Motor neuron (in vitro differentiated cells): ENCODE measurements at places on chromosomes 12 and 14. TPM values are rescaled to one million over a fixed set of nuclear protein-coding genes. Genes with fewer than 3 reads are reported as not detected.
A peak's percentile ranks its signal among the peaks of the same experiment; 100 is the strongest.

GRCh38 chr14:61255968-61256367 lies 25.2 kb downstream of the TMEM30B start:
- no peak for ATAC-seq

The ANKS1B gene
- total RNA-seq = 3.2 and 4.4 TPM in 2 replicates

GRCh38 chr12:100794441-100795173 lies at the start of gene ANO4:
ANO4 (plus strand) TSS chr12:100794776; CDS start chr12:100901786, 107,010 bp downstream.
- peak; percentile 84 for ATAC-seq

- ATAC-seq = no peak
Observed at GRCh38 chr12:112238441-112238840, 113.1 kb downstream of the TRAFD1 start.

GRCh38 chr12:89702503-89702902 lies 6.1 kb downstream of the ATP2B1 start:
- ATAC-seq = no peak

The TGM1 gene
- 1.0 and 1.1 TPM in 2 replicates for total RNA-seq

DNA sequence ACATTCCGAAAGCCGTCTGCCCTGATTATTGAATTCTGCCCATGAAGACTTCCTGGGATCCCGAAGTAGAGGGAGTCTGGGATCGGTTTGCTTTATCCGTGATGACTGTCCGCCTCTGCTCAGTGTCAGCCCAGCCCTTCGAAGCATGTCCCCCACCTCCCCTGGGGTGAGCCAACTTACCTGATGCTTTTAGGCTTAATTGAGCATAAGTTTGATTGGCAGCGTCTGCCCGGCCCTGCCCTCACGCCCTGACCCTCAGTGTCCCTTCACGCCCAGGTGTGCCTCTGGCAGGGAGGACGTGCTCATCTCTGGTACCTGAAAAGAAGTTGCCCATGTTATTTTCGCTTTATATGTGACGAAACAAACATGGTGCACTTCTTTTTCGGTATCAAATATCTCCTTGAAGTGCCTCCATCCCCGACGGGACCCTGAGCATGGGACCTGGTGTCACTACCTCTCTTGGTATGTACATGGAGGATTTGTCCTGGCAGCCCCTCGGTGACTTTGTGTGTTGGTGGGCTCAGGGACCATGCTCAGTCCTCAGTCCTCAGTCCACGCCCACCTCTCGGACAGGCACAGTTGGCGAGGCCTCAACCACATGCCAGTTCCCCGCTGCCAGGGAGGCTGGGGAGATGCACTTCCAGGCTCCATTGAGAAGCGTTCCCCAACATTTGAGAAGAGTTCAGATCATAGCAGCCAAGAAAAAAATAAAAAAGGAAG lies 130.1 kb upstream of the RTL1 start:
- no peak for ATAC-seq

DNA sequence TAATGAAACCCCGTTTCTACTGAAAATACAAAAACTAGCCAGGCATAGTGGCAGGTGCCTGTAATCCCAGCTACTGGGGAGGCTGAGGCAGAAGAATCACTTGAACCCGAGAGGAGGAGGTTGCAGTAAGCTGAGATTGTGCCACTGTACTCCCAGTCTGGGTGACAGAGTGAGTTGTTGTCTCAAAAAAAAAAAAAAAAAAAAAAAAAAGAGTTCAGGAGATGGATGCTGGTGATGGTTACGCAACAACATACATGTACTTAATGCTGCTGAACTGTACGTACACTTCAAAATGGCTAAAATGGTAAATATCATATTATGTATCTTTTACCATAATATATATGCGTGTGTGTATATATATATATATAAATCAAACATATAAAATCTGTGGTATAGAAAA lies 29.0 kb downstream of the ACTN1 start:
- ATAC-seq = no peak

GRCh38 chr14:85415015-85415712 lies 114.8 kb upstream of the FLRT2 start:
- ATAC-seq = peak; percentile 100

GRCh38 chr14:88681755-88682494 lies 110.8 kb downstream of the EML5 start:
- no peak for ATAC-seq

The DEPDC4 gene
- 2.9 and 3.6 TPM in 2 replicates for total RNA-seq

The SNW1 gene
- 62.3 and 69.8 TPM in 2 replicates for total RNA-seq

GRCh38 chr12:121241156-121241970 lies 31.4 kb downstream of the P2RX4 start:
- no peak for ATAC-seq

The KRT6B gene
- total RNA-seq = not detected in 2 replicates

DNA sequence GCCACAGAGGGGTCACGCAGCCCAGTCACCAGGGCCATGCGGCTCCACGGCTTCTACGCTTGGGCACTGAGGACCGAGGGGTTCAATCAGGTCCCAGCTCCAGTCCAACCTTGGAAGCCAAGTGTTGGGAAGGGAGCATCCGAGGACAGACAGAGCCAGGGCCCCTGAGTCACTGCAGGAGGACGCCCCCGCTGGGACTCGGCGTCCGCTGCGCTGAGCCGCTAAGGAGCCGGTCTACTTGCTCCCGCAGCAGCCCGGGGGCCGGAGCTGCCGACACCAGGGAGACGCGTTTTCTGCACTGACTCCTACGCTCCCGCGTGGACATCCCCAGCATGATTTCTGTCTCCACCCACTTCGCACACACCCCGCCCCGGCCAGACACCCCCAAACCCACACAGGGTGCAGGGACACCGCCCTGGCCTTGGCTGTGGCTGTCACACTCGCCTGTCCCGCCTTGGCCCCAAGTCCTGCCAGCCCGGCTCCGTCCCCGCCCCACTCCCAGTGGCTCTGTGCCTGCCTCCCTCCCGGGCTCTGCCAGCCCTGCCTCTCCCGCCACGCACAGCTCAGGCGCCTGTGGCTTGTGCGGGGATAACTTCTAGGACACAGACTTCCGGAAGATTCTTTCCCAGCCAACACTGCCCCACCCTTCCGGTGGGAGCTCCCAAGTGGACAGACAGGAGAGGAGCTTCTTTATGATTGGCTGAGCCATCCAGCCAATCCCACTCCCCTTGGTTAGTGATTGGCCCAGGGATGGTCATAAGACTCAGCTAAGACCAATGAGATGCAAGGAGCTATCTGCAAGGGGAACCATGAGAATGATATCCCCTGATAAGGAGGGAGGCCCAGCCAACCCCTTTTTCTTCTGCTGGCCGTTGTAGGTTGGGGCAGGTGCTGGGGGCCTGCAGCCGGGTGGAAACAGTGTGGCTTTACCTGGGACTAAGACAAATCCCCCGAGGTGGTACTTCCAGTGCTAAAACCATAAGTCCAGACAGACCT lies 118.9 kb upstream of the SFSWAP start:
- ATAC-seq = no peak

- ATAC-seq = no peak
Observed at GRCh38 chr12:53967421-53967925, 5.5 kb upstream of the HOXC11 start.

DNA sequence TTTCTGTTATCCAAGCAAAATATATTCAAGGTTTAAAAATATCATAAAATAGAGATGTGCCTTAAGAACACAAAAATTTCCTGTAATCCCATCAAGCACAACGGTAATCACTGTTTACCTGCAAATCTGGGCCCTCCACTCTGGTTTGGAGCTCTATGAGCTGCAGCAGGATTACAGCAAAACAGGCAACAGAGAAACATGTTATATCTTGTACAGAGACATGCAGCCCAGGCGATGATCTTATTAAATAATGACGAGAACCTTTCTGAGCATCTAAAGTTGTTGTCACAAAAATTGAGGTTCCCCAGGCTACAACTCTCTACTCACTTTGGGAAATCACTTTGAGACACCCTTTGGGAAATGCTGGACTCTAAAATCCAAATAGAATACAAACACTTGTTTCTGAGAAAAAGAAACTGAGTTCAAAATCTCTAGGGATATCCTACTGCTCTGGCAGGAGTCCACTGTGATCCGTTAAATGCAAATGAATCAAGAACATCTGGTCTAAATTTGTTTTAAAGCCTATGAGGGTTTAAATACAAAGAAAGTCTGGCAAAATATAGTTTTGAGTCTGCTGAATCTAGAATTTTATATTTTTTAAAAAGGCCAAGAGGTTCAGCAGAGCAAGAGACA lies 36.3 kb downstream of the STON2 start:
- ATAC-seq = peak; percentile 82

The PRH2 gene
- 0.41 TPM in 1 of 2 replicates, not detected in the other for total RNA-seq

The RNF212B gene
- not detected in 2 replicates for total RNA-seq

- ATAC-seq = peak; percentile 33
Observed at GRCh38 chr14:37622231-37622923, 26.9 kb downstream of the TTC6 start.

- peak; percentile 85 for ATAC-seq
Observed at GRCh38 chr12:70890895-70891832, 29.4 kb downstream of the PTPRR start.

DNA sequence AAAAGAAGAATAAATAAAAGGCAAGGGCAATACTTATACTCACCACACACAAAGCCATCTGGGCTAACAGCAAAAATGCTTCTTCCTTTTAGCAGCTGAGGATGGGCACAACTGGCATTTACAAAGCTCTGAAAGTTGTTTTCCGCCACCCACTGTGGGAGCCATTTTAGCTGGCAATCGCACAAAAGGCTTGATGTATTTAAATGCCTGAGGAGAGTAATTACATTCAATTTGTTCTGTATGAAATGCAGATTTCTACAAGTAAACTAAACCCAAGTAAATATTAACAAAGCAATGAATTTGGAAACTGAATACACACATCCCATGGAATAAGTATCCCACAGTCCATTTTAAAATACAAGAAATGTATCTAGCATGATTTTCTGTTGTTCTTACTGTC lies 37.5 kb downstream of the LRIG3 start:
- no peak for ATAC-seq

- ATAC-seq = no peak
Observed at GRCh38 chr14:60508363-60508706, 611 bp upstream of the SIX6 start.

DNA sequence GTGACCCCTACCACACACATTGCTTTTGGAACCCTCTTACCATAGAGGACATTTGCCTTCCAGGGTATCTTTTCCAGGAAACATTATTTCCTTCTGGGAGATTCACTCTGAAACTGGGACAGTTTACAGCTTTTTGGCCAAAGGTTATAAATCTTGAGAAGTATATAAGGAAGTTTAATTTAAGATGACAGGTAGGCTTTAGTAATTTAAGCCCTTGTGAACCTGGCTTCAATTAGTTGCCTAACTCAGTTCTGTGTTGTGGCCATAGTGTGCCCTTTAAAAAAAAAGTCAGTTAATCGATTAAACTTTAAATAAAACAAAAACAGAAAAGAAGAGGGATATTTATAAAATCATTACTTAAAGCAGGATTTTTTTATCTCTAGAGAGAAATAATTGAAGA lies 142.9 kb downstream of the NAV3 start:
- ATAC-seq = no peak

The TEX52 gene
- 0.86 TPM in 1 of 2 replicates, not detected in the other for total RNA-seq

The NEDD8 gene
- 180 and 210 TPM in 2 replicates for total RNA-seq

GRCh38 chr12:12909228-12909994 lies 18.0 kb downstream of the GPRC5A start:
- ATAC-seq = no peak

The KRT3 gene
- 0.93 TPM in 1 of 2 replicates, not detected in the other for total RNA-seq

The TAS2R7 gene
- not detected in 2 replicates for total RNA-seq

The RNASE3 gene
- total RNA-seq = not detected in 2 replicates

The MGAT4C gene
- total RNA-seq = 1.0 and 1.4 TPM in 2 replicates

The CFAP54 gene
- total RNA-seq = 0.85 and 1.1 TPM in 2 replicates

The SLC25A47 gene
- 0.05 TPM in 1 of 2 replicates, not detected in the other for total RNA-seq

- no peak for ATAC-seq
Observed at GRCh38 chr12:6963791-6964413, 6.6 kb downstream of the PHB2 start.

The IFI27L2 gene
- total RNA-seq = 80.5 and 90.1 TPM in 2 replicates

- ATAC-seq = no peak
Observed at GRCh38 chr14:92314182-92314581, 8.8 kb upstream of the SLC24A4 start.

The CIROP gene
- total RNA-seq = 0.22 and 0.35 TPM in 2 replicates

DNA sequence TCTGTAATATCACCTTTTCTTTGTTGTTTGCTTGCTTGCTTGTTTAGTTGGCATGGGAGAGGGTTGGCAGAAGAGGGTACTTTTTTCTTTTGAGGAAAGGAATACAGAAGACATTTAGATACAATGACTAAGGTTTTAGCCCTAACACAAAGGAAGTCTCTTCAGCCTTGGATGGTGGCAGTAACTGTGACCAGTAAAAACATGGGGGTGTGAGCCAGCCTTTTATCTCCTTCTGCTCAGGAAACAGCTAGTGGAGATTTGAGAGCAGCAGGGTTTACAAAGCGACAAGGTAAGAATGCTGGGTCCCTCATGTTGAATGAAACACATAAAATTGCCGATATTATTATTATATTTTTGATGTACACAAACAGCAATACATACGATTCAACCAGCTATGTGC lies 40.4 kb downstream of the SLC8A3 start:
- ATAC-seq = no peak

DNA sequence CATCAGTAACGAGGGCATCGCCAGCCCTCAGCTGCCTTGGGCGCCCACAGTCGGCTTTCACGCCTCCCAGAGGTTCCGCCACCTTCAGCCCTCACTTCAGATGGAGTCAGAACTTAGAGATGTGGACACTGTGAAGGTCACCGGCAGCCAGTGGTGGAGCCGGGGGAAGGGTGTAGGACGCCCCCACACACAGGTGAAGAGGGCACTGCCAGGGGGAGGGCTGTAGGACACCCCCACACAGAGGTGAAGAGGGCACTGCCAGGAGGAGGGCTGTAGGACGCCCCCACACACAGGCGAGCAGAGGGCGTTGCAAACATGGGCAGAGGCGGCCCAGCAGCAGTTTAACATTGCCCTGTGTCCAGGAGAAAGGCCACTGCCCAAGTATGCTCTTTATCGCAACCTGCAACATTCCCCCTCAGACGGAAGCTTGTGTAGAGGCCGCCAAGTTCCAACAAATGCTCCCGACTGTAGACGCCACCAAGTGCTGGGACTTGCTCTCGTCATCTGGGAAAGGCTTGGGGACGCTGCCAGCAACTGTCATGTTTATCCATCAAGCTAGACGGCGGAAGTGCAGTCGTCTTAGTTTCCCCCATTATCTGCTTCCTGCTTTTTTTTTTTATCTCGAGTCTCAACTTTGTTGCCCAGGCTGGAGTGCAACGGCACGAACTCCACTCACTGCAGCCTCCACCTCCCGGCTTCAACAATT lies 4.9 kb upstream of the ANKLE2 start:
- no peak for ATAC-seq

DNA sequence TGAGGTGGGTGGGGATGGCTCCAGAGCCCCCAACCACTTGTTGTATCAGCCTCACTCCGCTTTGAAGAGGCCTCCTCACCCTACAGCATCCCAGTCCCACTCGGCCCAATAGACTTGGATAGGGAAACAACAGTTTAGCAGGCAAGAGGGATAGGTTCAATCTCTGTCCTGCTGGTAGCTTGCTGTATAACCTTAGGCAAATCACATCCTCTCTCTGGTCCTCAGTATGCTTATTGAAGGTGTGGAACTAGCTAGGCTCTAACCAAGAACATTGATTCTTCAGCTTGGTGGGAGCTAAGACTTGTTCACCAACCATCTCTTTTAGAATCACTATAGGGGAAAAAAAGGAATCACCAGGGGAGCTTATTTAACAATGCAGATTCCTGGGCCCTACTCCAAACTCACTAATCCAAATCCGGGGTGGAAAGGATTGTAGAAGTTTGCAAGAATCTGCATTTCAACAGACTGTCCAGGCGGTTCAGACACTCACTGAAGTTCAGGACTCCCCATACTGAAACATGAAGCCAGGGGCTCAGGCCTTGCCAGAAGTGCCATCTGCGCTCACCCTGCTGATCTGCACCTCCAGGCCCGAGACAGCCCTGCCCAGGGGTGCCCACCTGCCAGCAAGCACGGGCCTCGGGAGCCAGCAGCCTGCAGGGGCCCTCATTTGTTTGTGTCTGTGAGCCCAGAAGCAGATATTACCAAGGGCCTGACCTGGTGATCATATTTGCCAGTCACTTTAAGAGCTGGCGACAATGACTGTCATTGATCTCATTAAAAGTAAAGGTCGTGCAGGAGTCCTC lies 113.0 kb downstream of the ADCK1 start:
- no peak for ATAC-seq
